ENCODE measurements at places on chromosomes 7 and 10. TPM values are rescaled to one million over a fixed set of nuclear protein-coding genes. Genes with fewer than 3 reads are reported as not detected.

DNA sequence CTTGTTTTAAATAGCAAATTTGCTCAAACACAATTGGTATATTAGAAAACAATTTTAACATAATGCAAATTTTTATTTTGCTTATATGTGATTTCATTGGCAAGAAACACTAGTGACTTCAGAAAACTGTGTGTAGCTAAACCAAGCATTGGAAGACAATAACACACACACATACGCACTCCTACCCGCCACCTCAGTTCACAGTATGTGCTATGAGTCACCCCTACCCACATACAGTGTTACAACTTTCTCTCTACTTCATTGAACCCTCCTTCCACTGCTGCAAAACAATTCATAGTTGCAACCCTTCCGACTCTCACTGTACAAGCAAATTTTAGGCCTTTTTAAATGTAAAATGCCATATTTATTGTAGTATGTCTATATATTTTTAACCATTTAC lies 119.9 kb upstream of the THSD7A start:
- DNase-seq: no peak

DNA sequence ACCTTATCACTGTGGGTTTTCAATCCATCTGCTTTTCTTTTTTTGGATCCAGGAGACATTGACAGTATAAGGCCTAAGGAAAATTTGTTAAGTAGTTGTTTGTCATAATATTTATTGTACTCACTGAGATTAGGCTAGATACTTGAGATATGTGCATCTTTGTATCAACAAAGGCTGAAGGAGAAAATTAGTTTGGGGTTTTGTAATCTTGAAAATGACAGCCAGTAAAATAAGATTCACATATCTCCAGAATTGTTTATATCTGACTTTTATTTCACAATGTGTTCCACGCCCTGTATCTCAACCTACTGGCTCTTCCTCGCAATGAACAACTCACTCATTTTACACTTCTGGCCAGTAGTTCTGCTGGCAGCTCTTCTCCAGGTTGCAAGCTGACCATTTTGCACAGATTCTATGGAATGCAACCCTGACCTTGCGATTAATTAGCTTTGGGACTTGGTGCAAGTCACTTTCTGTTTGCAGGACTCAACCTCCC lies 132.7 kb downstream of the GATA3 start:
- no peak for DNase-seq

The CYP2C18 gene
- not detected for total RNA-seq

GRCh38 chr10:112370424-112370819 lies 3.5 kb upstream of the ACSL5 start:
- DNase-seq: no peak

- DNase-seq: no peak
Observed at GRCh38 chr10:21363092-21363730, 162.3 kb downstream of the SKIDA1 start.

- DNase-seq: no peak
Observed at GRCh38 chr7:29140873-29141468, 5.4 kb downstream of the CPVL start.

- no peak for DNase-seq
Observed at GRCh38 chr10:26574783-26575182, 122.7 kb upstream of the PDSS1 start.

- DNase-seq: no peak
Observed at GRCh38 chr10:125521721-125522680, 161.0 kb downstream of the TEX36 start.

GRCh38 chr10:47098964-47099363 lies 187.7 kb downstream of the PTPN20 start:
- DNase-seq: no peak

GRCh38 chr10:60848680-60849079 lies 70.4 kb downstream of the CDK1 start:
- DNase-seq: no peak

DNA sequence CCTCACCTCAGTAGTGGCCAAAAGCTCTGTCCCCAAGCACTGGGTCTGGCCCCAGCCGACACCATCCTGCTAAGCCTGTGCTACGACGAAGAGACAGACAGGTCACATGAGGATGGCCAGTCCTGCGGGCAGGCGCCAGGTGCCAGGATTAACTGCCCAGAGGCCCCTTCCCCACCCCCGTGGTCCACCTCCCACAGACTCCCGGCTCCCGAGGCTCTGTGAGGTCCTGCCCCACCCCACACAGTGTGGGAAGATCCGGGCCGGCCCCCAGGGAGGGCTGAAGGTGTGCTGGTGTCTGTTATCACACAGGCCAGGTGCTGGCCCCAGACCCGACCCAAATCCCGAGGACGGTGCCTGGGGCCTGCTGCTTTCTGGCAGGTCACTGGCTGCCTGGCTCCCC lies 27.2 kb downstream of the CYP2W1 start:
- DNase-seq: no peak

The FGFBP3 gene
- 29.8 TPM for total RNA-seq

DNA sequence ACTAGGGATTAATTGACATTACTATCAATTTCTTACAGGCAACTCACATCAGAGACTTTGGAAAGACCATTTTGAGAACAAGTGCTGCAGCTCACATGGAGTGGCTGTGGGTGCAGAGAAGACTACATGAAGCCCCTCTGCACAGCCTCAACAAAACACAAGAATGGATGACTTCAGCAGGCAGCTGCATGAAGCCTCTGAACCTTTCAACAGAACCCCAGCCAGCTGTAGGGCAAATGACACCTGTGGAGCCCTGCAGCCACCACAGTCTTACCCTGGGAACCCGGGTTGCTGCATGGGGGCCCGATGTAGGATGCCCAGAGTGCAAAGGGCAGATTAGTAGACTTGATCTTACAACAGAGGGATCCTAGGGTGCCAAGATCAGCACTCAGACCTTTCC lies 62.0 kb upstream of the CAMK2B start:
- no peak for DNase-seq

DNA sequence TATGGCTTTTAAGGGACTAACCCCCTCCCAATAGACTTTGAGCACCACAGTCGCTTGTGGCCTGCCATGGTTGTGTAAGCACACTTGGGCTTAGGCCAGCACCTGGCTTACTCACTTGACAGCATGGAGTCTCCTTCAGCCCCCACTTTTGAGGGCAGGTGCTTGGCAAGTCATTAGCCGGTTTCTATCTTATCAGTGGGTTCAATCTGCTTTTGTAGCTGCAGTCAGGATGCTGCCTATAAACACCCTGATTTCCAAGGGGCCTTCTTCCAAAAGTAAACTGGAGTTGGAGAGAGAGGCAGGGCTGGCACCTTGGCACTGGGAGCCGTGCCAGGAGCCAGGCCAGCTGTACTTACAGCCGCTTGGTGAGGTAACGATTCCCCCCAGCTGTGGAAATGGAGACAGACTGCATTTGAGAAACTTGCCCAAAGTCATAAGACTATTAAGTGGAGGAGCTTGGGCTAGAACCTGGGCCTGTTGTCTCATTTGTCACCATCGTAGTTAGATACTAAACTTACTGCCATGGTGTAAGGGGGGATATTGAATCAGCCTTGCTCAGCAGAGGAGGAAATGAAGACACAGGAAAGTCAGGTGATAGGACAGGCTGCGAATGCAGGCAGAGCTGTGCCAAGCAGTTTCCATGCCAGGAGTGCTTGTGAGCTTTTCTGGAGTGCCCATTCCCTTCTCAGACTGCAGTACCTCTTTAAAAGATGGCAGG lies 92.2 kb upstream of the EFCAB10 start:
- no peak for DNase-seq

The SMO gene
- 8.7 TPM for total RNA-seq

The PRF1 gene
- not detected for total RNA-seq

The TUBAL3 gene
- total RNA-seq: not detected

- DNase-seq: no peak
Observed at GRCh38 chr10:124688386-124688785, 55.8 kb downstream of the FAM53B start.

GRCh38 chr7:139086454-139086853 lies 23.1 kb downstream of the ZC3HAV1 start:
- no peak for DNase-seq

The SH2D4B gene
- total RNA-seq: 1.4 TPM

The MICU1 gene
- total RNA-seq: 66.8 TPM

DNA sequence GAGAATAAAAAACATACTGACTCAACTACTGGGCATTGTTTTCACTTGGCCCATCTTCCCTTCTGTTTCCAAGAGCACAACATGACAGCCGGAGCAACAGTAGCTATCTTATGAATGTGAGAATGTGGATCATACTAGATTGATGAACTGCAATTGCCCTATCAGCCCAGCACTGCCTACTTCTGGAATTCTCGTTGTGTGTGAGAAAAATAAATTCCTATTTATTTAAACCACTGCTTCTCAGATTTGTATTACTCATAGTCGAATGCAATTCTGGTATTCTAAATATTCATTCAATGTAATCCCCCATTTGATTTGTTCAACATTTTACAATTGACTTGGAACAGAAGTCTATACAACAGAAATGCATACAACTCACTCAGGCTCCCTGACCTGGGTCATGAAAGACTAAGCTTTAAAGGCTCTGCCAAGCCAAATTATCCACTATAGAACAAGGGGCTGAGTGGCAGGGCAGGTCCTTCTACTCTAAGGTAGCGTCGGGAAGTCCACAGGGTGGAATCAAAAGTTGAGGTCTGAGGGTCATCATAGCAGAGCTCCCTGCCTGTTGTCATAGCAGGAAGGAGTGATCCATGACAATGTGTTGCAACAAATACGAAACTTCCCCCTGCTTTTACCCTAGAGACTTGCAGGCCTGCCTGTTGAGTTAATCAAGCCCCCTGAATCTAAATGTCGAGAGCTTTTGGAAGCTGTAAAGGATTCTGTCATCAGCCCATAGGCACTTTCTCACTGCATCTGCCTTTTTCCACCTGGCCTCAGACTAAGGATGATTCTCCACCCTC lies 12.4 kb upstream of the JAZF1 start:
- no peak for DNase-seq

The MEIG1 gene
- not detected for total RNA-seq

The CDK14 gene
- total RNA-seq: 123 TPM

GRCh38 chr10:81831060-81831459 lies 43.9 kb upstream of the NRG3 start:
- no peak for DNase-seq

- no peak for DNase-seq
Observed at GRCh38 chr7:1692515-1693418, 22.7 kb downstream of the ELFN1 start.

GRCh38 chr7:101985057-101985902 lies 167.9 kb downstream of the CUX1 start:
- no peak for DNase-seq

- no peak for DNase-seq
Observed at GRCh38 chr10:103557455-103557854, 64.0 kb downstream of the NEURL1 start.
